Activated CD8-positive, alpha-beta memory T cell treated with anti-CD3 and anti-CD28 coated beads, Interleukin-2, amount 50 U/mL, for 4 hours (primary cell): ENCODE measurements at places on chromosomes 1 and 21.

GRCh38 chr1:160795951-160796383, at the start of gene LY9:
Gene LY9 (plus strand): TSS chr1:160796174. CDS start chr1:160796188, 14 bp downstream.
- DNase-seq = peak; percentile 72

DNA sequence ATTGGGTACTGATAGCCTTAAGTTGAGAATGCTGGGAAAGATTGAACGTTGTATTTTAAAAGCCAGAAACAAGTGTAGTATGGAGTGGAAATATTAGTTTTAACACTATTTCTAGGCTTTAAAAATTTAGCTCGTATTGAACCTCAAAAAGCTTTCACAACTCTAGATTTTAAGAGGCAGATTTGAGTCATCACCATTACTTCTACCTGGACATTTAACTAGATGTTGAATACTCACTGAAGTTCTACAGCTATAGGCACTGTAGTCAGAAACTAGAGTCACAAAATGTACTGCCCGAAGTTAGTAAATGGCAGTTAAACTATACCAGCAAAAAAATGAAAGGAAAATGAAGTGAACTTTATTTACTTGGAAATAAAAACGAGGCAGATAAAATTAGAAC, 96.5 kb downstream of the NEK7 start:
- no peak for DNase-seq

- DNase-seq = no peak
These were observed 343.6 kb downstream of the NPHP4 start for GRCh38 chr1:5648410-5649165.

GRCh38 chr1:104406728-104407127, 657.0 kb downstream of the AMY1C start:
- no peak for DNase-seq

DNA sequence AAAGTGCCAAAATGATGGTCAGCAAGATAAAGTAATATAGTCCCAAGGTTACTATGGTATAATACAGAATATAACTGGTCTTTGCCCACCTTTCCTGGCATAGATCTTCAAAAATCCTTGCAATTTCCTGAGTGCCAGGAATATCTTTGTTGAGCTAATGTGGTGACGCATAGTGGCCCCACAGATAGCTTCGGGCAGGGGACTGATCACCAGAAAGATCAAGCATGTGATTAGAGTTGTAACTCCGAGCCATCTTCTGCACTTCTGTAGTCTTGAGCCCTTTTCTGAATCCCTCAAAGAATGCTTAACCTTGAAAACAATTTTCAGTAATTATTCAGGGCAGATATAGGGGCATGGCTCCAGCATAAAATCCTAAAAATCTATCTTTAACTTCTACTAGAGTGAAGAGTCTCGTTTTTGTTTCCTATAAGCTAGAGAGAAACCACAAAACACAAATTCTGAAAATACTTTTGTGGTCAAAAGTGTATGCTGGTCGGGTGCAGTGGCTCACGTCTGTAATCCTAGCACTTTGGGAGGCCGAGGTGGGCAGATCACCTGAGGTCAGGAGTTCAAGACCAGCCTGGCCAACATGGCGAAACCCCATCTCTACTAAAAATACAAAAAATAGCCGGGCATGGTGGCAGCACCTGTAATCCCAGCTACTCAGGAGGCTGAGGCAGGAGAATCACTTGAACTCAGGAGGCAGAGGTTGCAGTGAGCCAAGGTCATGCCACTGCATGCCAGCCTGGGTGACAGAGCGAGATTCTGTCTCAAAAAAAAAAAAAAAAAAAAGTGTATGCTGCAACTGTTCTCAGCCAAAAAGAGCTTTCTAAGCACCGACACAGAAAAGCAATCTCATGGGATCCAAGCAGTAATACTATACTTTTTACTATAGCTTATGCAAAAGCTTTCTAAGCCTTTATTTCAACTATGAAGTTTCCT, 62.8 kb downstream of the NVL start:
- no peak for DNase-seq

GRCh38 chr21:34023691-34024373, 49.5 kb upstream of the MRPS6 start:
- no peak for DNase-seq

- DNase-seq = no peak
These were observed 29.6 kb upstream of the TENT5C start for GRCh38 chr1:117576236-117576635.

- DNase-seq = peak; percentile 10
These were observed 23.7 kb downstream of the RRP1 start for GRCh38 chr21:43812957-43813655.

GRCh38 chr1:225934711-225935110, 6.3 kb downstream of the LEFTY2 start:
- DNase-seq = no peak

DNA sequence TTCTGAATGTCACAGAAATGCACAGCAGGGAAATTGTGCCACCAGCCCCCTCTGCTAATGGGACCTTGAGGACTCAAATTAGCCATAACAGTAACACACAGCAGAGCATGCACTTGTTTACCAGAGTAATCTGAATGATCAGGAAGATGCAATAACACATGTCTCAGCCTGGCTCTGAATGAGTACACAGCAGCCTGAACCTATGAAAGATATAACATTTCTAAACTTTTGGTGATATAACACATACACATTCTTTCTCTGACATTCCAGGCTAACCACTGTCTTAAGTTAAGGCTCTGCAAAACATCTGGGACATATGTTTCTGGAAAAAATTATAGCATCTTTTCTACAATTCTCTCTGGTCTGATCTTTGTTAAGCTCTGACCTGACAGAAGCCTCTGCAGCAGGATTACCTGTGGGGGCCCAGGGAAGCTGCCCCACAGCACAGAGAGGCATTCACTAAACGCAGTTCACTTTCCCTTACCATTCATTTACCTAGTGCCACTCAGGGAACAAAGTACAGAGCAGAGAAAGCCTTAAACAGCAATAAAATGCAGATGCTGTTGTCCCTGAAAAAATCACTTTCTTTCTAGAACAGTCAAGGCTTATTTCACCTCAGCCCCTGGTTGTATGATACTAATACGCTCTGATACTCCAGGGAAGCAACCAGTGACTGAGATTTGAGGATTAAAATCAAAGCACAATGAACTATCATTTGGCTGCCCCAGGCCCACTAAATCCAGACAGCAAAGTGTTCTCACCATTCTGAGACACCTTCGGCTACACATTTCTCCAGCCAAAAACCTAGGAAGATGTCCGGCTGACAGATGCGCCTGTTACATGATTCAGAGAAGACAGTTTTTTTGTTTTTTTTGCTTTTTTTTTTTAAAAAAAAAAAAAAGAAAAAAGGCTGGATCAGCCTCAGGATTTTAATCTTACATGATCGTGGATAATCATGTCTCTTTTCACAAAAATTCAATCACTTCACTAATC, 54.0 kb upstream of the CNN3 start:
- DNase-seq = no peak

GRCh38 chr1:87392248-87393192, 63.8 kb downstream of the LMO4 start:
- DNase-seq = no peak
